NCI-H2107 (cell line): ENCODE measurements at places on chromosomes 3 and 15.
A peak's percentile ranks its signal among the peaks of the same experiment; 100 is the strongest.

DNA sequence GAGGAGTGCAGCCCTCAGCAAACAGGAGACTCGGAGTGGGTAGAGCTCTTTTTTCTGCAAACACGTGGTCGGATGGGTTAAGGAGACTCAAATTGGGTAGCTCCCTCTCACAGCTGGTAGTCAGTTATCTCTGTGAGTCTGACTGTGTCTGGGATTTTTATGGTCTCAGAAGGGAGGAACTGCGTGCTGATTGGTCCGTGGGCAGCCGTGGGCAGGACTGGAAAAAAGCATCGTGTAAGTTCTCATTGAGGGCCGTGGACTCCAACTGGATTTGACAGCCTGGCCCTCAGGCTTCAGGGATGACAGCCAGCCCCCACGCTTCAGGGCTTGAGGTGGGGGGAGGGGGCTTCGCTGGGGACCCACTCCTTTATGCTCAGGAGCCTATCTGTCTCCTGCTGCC is 463.9 kb downstream of the EPHA3 start:
- no peak for DNase-seq

DNA sequence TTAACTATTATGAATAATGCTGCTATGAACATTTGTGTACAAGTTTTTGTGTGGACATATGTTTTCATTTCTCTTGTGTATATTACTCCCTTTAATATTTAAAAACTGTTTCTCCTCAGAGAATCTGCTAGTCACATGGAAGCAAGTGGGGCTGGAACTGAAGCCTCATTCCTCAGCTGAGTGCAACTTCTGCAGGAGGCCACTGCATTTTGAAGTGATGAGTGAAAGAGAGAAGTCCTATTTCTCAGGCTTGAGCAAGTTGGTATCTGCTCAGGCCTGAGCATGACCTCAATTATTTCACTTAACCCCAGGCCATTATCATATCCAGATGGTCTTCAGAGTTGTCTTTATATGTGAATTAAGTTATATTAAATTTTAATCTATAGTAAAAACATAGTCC is 11.5 kb downstream of the TLR9 start:
- DNase-seq = no peak

- no peak for DNase-seq
Measured at GRCh38 chr3:177212756-177213155, 15.5 kb upstream of the TBL1XR1 start.

DNA sequence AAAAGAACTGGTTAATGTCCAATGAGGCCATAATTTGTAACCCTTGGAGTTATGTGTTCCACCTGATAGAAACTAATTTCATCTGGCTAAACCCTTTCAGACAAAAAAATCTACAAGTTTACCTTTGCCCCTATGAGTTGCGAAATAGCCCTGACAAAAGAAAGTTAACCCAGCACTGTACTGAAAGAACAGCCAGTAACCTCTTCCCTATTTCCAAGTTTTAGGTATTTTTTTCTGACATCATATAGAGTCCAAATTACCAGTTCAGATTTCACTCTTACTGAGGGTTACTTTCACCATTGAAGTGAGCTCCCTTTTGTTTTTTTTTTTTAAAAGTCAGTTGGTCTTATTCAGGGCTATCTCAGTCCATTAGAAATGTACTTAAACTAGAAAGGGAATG is 42.8 kb upstream of the PTPRG start:
- DNase-seq = no peak

DNA sequence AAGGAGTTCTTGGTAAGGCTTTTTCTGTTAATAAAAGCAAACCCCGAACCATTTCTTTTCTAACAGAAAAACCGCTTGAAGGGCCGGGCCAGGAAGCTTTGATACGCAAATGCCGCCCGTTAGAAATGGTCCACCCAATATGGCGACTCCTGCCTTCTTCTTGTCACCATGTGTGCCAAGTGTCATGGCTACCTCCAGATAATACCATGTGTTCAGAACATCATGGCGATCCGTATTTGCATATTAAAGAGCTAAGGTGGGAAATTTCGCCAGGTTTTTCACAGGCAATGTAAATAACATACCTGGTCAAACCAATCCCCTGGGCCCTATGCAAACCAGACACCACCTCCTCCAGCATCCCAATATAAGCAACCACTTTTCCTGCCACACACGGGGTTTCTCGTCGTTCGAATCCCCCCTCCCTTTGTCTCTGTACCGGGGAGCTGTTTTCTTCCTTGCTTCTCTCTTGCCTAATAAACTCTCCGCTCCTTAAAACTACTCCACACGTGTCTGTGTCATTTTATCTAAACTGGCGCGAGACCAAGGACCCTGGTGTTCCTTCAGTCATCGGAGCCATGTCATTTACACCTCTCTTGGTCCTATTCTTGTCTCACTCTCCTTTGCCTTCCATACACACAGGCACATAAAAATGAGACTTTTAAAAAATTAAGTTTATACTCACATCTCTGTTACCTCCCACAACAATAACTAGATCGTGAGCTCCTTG is 34.5 kb downstream of the NCEH1 start:
- DNase-seq = no peak

DNA sequence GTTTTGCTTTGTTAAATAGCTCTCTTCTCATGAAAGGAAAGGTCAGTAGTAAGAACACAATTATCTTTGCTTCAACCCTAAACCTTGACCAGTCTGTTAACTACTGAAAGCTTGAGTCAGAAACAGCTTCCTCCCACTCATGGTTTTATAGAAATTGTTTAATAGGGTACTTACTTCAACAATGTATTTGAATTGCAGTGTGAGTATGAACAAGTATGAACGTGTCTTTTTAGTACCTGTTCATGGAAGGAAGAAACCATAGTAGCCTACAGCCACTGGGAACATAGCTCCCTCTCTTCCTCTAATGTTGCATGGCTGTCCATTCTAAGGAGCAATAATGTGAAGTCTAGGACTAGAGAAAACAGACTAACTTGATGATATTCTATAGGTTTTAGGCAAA is 311.0 kb downstream of the MCTP2 start:
- no peak for DNase-seq

GRCh38 chr3:160616716-160617115 is 51.3 kb upstream of the KPNA4 start:
- DNase-seq = no peak

GRCh38 chr15:45376300-45376928 is 1.9 kb downstream of the GATM start:
- no peak for DNase-seq

- DNase-seq = no peak
Measured at GRCh38 chr3:195188426-195188927, 82.5 kb downstream of the XXYLT1 start.

DNA sequence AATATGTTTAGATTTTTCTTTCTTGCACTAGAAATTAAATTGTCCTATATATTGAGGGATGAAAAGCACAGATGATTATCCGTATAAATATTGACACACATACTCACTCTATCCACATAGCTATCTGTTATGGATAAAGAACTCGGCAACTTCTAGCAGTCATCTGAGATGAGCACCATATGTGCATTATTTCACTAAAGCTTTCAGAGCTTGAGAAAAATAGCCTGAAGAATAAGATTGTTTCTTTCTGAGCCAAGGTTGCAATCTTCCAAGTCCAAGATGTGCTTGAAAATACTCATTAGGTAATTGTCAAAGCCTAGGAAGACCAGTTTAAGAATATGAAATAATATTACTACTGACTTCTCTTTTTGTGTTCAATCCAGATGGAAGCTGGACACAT is 40.5 kb downstream of the COL8A1 start:
- DNase-seq = no peak

- no peak for DNase-seq
Measured at GRCh38 chr15:82900511-82901060, 51.9 kb downstream of the HOMER2 start.

- DNase-seq = no peak
Measured at GRCh38 chr3:170171563-170171962, 10.0 kb downstream of the PHC3 start.

- no peak for DNase-seq
Measured at GRCh38 chr3:59935025-59935424, 885.2 kb upstream of the CFAP20DC start.

- DNase-seq = no peak
Measured at GRCh38 chr3:176714034-176714433, 483.2 kb downstream of the TBL1XR1 start.

DNA sequence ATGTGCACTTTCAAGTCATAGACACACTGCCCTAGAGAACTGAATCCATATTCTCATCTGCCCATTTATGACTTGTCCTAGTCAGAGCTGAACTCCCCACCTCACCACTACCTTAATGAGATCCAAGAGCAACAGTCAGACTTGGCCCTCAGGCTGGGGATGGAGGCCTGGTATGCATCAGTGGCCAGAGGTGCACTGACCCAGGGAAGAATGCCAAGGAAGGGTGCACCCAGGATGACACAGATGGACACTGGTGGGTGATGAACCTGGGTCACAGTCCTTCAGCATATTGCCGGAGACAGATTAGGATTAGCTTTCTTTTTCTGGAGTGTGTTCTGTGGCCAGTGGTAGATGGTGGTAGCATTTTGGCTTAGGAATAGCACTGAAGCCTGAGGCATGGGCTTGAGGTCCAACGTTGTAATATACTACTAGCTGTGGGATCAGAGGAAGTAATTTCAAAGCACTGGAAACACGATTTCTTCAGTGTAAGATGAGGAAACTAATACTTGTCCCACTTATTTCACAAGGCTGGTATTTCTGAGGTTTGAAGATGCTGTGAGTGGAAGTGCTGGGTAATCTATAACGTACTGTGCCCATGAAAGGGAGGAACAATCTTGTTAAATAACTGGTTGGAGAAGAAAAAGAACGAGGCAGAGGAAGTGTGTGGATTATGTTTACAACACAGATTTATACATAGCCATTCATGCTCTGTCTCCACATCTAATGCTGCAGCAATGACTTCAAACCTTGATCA is 265.0 kb downstream of the THRB start:
- DNase-seq = no peak

DNA sequence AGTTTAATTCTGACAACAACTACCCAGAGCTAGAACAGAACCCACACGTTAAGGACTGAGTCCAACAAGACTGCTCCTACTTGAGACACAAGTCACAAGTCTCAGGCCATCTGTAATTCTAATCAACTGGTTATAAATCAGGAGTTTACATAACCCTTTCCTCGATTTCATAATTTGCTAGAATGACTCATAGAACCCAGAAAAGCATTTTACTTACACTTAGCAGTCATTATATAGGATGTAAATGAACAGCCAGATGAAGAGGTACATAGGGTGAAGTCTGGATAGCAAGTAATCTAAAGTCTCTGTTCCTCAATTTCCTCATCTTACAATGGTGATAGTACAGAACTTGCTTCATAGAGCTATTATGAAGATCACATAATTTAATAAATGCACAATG is 1018.2 kb downstream of the DIPK2A start:
- DNase-seq = no peak

- DNase-seq = no peak
Measured at GRCh38 chr3:183917776-183918175, 33.1 kb upstream of the PARL start.

DNA sequence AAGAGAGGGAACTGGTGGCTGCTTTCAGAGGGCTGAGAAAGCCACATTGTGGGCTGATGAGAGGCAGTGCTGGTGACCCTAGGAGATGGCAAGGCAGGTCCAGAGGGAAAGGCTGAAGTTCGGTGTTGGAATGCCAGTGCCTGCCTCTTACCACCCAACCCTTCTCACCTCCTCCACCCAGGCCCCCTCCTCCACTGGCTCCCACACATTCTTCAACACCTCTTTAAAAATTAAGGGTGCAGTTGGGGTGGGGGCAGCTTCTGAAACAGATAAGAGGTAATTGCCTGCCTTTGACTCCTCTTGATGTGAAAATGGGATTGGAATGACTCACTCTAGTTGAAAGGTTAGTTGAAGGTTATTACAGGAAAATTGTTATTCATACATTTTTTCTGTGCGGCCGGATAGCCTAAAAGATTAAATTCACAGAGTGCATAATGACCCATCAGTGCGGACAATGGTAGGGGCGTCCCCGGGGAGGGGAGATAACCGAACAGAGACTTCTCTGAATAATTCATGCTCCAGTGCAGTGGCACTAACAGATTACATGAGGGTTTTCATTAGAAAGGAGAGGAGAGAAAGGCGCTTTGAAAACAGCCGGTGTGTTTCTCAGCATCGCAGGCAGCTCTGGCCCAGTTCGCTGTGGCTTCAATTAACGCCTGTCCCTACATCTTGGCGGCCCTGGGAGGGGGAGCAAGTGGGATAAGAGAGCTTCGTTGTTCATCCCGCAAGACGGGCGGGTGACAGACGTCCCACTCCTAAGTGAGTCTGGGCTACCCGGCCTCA is 212.4 kb downstream of the TLE3 start:
- no peak for DNase-seq

- DNase-seq = no peak
Measured at GRCh38 chr15:25176991-25177954, 222.5 kb downstream of the SNRPN start.

DNA sequence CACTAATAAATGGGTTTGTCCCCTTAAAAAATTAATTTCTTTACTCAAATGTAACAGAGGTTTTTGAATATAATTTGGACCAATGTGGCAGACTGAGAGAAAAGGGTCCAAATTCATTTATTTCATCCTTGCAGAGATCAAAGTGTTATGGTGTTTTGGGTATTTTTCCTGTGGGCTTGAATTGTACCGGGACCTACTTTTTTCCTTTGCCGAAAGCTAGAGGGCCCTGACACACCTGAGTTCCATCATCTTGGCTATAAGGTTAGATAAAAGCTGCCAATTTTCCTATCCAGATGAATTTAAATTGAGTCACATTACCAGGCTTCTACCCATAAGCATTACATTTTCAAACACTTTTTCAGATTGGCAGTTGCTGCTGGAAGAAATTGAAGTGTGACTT is 908 bp downstream of the CCNB2 start:
- no peak for DNase-seq

DNA sequence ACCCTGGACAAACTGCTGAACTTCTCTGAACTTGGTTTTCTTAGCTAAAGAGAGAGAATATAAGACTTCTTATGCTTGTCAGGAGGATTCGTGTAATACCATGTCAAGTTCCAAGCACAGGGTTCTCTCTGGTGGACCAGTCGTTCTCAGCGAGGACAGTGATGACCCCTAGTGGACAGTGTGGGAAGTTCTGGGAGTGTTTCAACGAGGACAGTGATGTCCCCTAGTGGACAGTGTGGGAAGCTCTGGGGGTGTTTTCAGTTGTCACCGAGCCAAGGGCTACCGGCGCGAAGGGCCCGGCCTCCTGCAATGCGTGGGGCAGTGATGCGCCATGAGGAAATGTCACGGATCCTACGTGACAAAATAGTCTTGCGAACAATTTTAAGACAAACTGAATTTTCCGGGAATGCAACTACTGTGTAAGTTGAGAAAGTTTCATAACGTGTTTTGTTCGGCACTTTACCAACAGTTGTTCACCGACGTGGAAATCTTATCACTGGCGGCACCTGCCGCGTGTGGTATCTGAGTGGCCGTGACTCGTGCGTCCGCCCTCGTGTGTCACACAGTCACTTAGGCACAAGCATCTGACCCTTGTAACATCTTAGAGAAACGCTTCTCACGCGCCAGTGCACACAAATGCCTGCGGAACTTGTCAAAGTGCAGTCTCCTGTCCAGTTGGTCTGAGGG is 39.3 kb upstream of the MUC4 start:
- peak; percentile 98 for DNase-seq

GRCh38 chr3:25473246-25473645 is 45.2 kb downstream of the RARB start:
- DNase-seq = no peak

GRCh38 chr3:184339001-184339400 is 1.6 kb downstream of the FAM131A start:
- DNase-seq = no peak
